ENCODE measurements at places on chromosomes 5 and 9.
A peak's percentile ranks its signal among the peaks of the same experiment; 100 is the strongest.

DNA sequence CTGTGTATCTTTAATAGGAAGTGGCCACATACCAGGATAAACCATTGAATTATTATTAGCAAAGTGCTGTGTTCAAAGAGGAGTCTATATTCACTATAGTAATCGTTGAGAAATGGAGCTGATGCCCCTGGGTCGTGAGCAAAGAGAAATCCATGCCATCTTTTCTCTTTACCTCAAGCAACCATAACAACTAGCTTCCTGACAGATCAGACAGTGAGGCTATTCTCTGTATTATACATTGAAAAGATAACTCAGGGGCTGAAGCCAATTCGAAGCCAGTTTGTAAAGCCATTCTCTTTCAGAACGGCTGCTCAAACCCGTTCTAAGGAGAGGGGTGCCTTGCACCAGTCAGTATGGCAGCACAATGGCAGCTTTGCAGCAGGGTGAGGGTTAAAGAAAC, 680.6 kb downstream of the SEMA5A start:
- no peak for DNase-seq

GRCh38 chr5:13378091-13378490, 566.4 kb downstream of the DNAH5 start:
- no peak for DNase-seq

DNA sequence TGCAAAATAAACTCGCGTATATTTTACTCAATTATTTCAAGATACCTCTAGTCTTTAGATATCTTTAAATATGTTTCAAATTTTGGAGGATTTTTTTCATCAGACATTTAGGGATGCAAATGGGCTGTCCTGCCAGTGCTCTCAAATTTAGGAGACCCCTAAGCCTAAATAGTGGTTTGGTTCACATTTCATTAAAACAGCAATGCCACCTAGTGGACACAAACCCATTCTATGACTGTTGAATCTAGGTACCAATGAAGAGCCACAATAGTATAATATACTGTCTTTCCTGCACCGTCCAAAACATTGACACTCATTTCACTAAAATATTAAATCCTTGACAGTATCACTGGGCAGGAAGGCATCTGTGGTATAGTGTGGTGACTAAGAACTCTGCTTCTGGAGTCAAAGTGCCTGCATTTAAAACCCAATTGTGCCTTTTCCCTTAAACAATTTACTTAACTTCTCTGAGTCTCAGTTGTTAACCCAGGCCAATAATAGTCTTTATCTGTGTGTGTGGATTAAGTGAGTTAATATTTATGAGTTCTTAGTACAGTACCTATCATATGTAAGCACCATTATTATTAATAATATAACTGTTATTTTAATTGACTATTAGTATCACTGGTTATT, 148.0 kb downstream of the RORB start:
- DNase-seq, result peak; percentile 19

DNA sequence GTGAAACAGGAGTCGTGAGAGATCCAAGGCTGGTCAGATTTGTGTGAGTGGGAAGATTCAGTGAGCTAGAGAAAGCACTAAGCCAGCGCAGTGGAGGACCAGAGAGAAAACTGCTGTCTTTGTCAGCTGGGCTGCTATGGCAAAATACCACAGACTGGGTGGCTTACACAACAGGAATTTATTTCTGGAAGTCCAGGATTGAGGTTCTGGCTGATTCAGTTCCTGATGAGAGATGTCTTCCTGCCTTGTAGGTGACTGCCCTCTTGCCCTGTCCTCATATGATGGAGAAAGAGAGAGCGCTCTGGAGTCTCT, 24.2 kb upstream of the ANKRD33B start:
- peak; percentile 45 for DNase-seq

DNA sequence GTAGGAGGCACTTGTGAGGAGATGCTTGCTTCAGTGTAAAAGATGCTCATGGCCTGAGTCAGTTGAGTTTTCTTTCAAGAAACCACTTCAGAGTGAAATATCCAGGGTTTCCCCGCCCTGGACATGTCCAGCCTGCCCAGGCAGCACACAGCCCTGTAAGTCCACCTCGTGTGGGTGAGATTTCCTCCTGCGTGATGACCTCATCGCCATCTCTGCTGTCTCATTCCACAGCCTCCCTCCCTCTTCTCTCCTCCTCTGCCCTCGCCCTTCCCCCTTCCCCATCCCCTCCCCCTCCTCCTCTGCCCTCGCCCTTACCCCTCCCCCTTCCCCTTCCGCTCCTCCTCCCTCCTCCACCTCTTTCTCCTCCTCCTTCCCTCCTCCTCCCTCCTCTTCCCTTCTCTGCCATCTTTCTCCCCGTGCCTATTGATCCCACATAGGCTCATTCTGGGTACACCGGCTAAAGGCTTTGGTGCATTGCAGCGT, 34.0 kb upstream of the NCS1 start:
- peak; percentile 91 for DNase-seq

DNA sequence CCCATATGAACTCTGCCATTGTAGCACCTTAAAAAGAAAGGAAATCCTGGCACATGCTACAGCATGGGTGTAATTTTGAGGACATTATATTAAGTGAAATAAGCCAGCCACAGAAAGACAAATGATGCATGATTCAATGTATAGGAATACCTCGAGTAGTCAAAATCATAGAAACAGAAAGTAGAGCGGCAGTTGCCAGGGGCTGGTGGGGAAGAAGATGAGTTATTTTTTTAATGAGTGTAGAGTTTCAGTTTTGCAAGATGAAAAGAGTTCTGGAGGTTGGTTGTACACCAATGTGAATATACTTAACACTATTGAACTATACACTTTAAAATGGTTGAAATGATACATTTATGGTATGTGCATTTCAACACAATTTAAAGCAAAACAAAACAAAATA, 133.0 kb downstream of the ZDHHC21 start:
- DNase-seq, result no peak

- no peak for DNase-seq
Measured at GRCh38 chr5:119878712-119879111, 249.4 kb downstream of the FAM170A start.

DNA sequence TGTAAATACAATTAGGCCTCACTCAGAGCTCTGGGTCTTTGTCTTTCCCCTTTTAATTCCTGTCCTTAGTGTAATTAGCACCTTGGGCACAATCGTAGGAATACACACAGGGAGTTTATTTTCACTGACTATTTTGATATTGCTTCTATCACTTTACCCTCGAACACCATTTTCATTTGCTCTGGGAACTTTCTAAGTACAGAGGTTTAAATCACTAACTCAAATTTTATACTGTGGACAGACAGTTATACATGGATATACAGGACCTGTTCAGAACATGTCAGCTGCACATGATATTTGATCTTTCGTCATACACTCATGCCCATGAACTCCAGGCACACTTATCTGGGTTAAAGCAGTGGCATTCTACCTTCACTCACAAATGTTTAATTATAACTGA, 217.8 kb upstream of the TMEM161B start:
- DNase-seq, result no peak

- no peak for DNase-seq
Measured at GRCh38 chr9:128153060-128153946, 4.0 kb downstream of the LCN2 start.

DNA sequence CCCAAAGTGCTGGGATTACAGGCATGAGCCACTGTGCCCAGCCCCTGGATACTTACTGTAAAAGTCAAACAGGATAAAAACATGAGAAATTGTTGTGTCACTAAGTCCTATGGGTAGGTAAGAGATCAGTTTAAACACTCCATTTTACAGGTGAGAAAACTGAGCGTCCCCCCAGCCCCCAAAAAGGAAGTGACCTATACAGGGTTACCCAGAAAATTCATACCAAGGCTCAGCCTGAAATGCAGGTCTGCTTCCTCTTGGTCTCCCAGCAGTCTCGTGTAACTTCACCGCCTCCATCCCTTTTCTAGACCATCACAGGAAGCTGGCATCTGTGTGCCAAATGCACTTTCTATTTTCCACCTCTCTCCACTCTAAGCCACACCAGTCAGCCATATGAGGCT, 57.2 kb downstream of the TMOD1 start:
- DNase-seq, result no peak

GRCh38 chr5:76367623-76368371, 35.3 kb upstream of the IQGAP2 start:
- DNase-seq, result no peak

GRCh38 chr5:10669983-10670382, 91.1 kb downstream of the DAP start:
- no peak for DNase-seq

- no peak for DNase-seq
Measured at GRCh38 chr5:74446725-74447241, 193.7 kb downstream of the ENC1 start.

DNA sequence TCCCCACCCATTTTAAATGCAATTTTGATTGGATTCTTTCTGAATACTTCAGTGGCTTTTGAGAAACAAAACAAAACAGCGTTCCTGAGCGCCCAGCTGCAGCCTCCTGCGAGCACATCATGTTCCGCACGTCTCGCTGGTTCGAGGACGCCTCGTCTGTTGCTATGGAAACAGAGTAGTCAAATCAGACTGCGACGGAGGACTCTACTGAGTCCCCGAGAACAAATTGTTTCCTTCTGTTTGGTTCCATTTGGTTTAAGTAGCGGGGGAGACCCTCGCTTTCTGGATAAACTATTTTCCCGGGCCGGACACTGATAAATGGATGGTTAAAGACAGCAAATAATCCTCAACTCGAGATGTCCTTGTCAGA, 69.0 kb downstream of the SLC28A3 start:
- peak; percentile 56 for DNase-seq

- peak; percentile 71 for DNase-seq
Measured at GRCh38 chr5:57804007-57804444, 321.4 kb upstream of the ACTBL2 start.

DNA sequence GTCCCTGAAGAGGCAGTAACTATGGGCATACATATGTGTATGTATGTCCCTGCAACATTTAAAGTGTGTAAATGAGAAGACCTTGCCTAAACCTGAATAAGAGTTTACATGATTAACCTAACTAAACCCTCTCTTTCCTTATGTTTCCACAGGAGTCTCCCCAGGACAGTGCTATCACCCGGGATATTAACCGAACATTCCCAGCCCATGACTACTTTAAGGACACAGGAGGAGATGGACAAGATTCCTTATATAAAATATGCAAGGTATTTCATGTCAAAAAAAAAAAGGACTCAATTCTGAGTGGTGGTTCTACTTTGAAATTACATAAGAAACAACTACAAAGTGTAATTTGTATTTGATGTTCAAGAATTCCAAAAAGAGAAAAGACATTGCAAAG, 31.7 kb downstream of the GPR21 start:
- no peak for DNase-seq

DNA sequence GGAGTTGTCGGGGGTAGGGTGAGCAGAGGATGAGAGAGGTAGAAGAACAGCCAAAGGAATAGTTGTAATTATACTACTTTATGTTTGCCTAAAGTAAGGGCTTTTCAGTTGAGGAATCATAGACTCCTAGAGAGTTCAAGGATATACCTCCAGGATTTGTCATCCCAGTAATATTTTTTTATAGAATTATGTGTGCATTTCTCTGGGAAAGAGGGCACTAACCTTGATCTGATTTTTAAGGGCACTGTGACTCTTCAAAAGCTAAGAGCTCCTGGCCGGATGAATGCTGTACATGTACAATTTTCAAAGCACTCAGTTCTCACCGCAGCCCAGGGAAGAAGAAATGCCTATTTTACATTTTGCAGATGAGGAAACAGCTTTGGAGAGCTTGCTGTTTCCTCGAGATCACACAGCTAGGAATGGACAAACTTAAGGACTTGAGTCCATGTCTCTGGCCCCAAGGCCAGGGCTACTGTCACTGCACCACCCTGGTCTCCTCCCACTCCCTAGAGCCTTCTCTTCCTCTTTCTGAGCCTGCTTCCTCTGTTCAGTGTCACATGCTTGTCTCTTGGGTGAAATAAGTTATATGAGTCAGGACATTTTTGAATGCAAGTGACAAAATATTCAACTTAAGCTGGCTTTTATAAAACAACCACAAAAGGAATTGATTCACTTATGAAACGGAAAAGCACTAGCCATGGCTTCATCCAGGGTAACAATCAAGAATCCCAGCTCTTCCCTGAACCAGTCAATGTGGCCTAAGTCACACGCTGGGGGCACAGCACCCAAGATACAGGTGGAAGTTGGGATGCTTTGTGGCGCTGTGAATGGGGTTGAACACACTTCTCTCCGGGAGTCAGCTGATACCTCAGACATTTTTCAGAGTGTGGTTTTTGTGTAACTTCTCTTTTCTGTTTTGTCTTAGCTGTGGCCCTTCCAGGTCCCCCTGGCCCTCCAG, 45.7 kb upstream of the TGFBR1 start:
- DNase-seq, result peak; percentile 31

DNA sequence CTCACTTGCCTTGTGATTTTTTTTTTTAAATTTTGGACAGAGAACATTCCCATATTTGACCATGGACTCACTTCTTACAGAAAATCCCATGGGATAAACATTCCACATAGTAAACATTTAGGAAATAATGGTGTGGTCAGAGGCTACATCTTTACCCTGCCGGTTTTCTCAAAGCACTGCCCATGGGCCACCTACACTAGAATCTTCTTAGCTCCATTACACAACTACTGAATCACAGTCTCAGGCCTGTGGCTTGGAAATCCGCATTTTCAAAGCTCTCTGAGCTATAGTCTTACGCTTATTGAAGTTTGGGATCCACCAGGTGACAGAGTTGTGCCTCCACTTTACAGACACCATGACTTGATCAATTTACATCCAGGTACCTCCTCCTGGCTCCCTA, 39.4 kb downstream of the ALG2 start:
- no peak for DNase-seq

DNA sequence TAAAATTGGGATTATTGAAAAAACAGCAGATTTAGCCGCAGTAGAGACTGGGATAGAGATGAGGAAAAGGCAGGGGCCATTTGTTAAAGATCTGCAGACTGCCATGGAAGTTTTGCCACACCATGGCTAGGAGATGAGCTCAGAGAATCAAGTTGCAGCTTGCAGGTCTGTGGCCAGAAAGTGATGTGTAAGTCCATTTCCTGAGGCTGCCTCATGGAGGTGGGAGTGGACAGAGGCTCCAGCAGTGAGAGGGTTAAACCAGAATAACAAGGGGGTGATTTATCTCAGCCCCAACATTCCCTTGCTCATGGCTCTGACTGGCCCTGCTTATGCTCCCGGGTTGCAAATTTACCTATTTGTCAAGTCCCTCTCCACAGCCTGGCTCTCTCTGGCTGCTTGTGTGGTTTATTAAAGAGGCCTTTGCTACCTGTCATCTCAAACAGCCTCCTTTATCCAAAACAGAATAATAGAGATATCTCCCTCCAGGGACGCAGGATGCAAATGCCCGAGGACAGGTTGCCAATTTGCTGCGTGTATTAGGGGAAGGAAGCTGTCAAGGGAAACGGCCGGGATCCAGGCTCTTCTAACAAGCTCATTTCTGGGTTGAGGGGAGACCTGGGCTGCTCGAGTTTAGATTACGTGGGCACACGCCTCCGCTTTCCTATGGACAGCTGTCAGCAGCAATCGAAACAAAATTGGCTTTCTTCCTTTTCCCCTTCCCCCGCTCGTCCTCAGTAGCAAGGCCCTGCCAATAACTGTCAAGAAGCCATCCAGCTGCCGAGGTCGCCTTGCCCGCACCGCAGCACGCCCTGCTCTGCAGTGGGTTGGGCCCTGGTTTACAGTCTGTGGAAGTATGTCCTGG, 72.8 kb upstream of the PITX1 start:
- no peak for DNase-seq

All from GM03348 (cell line).